ENCODE measurements at places on chromosomes 5 and 9.

GRCh38 chr9:107866711-107867311 lies 377.2 kb upstream of the KLF4 start:
- no peak for DNase-seq

GRCh38 chr5:144464306-144464705 lies 293.6 kb downstream of the KCTD16 start:
- DNase-seq: no peak

DNA sequence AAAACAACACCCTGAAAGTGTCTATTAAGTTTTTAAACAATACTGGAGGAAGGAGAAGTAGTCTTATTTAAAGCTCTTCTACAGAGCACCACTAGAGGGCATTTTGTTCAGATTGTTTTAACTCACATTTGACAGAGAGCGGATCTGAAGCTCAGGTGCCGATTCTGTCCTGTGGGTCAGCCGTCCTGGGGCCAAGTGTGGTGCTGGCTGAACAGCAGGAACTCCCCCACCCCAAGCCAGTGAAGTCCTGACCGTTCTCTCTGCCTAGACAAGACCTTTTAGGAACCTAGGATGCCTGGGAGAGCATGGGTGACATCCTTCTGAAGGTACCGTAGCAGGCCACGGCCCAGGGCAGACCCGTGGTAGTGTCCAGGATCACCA lies 3.9 kb downstream of the EXOC3 start:
- DNase-seq: no peak

GRCh38 chr5:95727764-95728191 lies 3.4 kb upstream of the RHOBTB3 start:
- no peak for DNase-seq

DNA sequence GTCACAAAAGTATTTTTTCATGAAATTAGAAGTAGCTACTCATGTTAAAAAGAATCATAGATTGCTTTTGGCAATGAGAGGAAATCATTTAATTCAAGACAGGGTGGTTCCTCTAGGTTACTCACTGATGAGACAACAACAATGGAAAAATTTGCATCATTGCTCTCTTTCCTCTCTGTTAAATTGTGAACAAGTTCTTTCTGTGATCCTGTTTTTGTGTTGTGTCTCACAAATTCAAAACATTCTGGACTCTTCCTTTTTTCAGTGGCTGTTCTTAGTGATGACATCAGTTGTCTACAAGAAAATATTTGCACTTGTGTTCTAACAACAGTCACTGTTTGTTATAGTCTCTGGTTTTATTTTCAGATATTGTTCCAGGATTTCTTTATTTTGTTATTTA lies 95.3 kb downstream of the XRCC4 start:
- DNase-seq: no peak

DNA sequence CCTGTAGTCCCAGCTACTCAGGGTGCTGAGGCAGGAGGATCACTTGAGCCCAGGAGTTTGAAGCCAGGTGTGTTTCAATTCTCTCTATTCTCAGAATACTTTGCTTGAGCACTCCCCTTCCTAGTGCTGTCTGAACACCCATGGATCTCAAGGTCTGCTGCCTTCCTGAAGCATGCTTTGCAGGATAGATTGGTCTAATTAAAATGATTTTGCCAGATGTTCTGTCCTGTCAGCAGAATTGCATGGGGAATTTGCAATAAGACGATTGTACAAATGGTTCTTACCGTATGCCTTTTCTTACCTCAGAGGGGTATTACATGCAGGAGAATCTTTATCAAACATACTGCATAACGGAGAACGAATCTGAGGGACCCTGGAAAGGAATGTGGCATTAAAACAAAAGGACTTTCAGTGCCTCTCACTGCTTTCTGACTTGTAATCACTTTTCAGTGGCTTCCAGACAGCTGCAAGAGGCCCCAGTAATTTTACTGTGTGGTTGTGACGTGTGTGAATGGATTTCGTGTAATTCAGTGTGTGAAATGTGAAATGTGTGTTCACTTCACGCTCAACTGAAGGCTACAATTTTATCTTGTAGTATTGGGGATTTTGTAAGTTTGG lies 587.2 kb upstream of the SEMA6A start:
- no peak for DNase-seq
